ENCODE measurements at places on chromosomes 4 and X. TPM values are rescaled to one million over a fixed set of nuclear protein-coding genes. Genes with fewer than 3 reads are reported as not detected.

Gene CLNK
- not detected for total RNA-seq

Gene CWH43
- total RNA-seq = 3.0 TPM

Gene STPG2
- total RNA-seq = 0.40 TPM

Gene PPEF1
- not detected for total RNA-seq

DNA sequence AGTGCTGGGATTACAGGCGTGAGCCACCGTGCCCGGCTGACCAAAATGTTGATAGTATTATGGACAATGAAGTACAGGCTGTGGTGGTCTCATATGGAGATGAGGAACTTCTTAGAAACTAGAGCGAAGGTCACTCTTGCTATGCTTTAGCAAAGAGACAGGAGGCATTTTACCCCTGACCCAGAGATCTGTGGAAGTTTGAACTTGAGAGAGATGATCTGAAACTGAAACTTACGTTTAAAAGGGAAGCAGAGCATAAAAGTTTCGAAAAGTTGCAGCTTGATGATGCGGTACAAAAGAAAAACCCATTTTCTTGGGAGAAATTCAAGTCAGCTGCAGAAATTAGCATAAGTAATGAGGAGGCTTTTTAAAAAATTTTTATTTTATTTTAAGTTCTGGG is 8.5 kb upstream of the CTAG2 start:
- DNase-seq = no peak

DNA sequence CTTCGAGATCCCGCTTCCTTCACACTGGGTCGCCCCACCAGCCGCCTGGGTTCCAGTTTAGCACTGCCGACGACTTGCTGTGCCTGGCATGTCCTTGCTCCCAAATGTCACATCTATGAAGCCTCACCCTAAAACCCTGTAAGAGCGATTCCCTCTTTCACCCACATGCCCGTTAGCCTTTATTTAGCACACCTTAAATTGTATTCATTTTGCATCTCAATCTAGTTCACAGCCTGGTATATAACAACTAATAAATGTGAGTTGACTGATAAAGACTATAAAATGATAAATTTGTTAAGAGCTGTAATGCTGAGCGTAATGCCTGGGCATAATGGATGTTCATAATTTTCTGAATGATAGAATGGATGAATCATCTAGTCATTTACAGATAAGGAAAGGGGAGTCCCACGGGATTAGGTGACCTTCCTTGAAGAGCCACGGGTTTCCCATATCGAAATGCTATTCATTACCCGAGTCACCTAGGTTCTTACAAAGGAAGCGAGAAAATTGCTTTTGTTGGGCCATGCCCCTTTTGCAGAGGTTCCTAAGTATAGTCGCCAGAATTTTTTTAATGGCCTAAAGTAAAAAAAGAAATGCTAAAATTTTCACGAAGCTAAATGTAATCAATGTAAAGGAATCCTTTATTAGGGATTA is 1.1 kb upstream of the AP1S2 start:
- DNase-seq = no peak

DNA sequence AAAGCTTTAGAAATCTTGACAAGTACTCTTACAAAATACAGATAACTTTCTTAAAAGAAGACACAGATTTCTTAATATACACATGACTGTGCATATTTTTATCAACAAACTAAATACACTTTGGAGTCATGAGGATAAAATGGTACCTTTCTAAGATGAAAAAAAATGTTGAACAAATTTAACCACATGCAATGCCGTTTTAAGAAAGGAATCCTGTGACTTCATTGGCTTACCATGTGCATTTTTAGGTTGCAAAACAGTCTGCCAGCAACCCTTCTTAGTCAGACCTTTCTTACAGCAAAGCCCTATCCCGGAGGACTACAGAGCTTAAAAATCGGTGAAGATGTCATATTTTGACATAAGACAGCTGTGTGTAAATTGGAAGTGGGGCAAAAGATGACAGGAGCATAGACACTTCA is 51.7 kb downstream of the GASK1B start:
- DNase-seq = no peak

DNA sequence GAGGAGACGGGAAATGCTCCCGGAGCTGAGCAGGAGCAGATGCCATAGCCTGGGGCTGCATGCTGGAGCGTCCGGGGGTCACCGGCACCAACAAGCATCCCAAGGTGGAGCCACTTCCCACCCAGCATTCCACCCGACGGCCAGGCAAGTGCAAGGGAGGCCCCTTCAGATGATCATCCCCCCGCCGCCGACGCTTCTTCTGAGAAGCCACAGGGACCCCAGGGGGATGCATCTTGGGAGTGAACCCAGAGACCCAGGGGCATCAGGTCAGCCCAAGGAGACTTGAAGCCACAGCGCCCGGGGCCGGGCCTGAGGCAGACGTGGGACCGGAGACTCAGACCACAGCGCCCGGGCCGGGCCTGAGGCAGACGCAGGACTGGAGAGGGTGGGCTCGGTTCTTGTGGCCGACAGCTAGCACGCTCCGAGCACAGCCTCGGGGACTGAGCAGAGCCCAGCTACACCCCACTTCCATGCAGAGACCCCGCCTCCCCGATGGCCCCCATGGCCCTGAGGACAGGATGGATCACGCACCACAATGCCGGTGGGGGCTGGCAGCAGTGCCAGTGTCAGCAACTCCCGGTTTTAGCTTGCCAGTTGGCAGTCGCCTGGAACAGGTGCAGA is 33.0 kb upstream of the CPLX1 start:
- no peak for DNase-seq

- DNase-seq = no peak
Measured at GRCh38 chrX:142238536-142238935, 33.4 kb upstream of the MAGEC2 start.

GRCh38 chr4:144681806-144682205 is 35.9 kb downstream of the HHIP start:
- DNase-seq = no peak

DNA sequence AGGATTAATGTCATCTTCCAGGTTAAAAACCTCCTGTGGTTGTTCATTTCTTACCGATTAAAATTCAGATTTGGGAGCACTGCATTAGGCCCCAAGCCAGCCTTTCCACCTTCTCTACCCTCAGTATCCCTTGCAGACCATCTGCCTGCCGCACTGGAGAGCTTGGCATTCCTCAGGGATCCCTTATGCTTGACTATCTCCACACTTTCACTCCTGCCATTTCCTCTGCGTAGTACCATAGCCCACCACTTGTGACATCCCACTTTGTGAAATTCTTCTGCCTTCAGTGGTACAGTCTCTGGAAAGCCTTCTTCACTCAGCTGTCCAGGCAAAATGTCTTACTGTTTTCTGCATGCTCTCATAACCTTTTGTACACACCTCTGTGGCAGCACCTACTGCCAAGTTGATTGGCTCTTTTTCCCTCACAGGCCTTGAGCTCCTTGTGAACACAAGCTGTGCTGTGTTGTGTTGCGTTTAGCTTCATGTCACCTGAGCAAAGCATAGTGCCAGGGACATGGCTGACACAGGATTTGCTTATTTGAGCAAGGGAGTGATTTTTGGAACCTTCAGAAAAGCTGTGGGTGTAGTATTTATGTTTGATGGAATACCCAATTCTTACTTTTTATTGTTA is 156.4 kb downstream of the ARX start:
- no peak for DNase-seq

Measured in PC-3 (cell line).